ENCODE measurements at places on chromosomes 16 and 17. TPM values are rescaled to one million over a fixed set of nuclear protein-coding genes. Genes with fewer than 3 reads are reported as not detected.

DNA sequence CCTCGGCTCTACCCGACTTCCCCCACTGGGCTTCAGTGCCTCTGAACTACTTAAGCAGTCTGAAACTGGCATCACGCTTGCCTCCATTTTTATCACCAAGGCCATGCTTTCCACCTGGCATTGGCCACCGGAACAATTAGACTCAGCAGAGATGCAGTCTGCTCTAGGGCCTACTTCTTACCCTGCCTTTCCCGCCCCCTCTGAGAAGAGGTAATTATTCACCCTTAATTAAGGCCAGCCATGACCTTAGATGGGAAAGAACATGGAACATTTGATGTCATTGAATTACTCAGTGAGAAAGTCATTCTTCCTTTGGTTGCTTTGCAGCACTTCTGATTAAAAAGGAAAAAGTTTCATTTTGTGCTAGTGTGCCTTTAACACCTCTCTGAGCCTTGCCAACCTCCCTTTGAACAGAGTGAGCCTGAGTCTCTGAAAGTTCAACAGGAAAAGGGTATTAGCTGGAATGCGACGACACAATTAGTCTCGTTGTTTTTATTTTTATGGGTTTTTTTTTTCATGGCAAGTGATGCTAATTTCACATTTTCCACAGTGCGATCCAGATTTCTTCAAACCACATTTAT is 60.9 kb upstream of the TNRC6A start:
- peak; percentile 51 for DNase-seq

GRCh38 chr17:21517538-21518293 is 141.6 kb downstream of the KCNJ12 start:
- DNase-seq: no peak

DNA sequence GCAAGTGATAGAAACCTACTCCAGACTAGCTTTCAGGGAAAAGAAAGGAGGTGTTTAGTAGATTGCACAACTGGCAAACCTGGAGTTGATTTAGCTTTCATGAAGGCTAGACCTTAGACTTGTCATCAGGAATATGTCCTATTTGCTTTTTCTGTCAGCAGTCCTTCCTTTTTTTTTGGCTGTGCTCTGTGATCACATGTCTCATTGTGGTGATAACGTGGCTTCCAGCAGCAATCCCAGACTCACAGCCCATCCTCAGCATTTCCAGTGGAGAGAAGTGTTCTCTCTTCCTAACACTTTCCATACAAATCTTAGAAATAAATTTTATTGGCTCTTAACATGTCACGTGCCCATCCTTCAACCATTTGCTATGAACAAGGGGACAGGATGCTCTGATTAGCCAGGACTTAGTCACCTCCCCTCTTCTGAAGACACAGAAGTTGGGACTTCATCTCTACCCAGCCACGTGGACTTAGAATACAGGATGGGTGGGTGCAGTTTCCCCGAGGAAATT is 74.7 kb downstream of the CDH13 start:
- no peak for DNase-seq

DNA sequence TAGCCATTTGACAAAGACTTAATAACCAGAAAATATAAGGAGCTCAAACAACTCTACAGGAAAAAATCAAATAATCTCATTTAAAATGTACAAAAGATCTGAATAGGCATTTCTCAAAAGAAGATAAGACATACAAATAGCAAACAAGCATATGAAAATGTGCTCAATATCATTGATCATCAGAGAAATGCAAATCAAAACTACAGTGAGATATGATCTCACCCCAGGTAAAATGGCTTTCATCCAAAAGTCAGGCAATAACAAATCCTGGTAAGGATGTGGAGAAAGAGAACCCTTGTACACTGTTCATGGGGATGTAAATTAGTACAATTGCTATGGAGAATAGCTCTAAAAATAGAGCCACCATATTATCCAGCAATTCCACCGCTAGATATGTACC is 43.1 kb downstream of the HSD17B2 start:
- no peak for DNase-seq

DNA sequence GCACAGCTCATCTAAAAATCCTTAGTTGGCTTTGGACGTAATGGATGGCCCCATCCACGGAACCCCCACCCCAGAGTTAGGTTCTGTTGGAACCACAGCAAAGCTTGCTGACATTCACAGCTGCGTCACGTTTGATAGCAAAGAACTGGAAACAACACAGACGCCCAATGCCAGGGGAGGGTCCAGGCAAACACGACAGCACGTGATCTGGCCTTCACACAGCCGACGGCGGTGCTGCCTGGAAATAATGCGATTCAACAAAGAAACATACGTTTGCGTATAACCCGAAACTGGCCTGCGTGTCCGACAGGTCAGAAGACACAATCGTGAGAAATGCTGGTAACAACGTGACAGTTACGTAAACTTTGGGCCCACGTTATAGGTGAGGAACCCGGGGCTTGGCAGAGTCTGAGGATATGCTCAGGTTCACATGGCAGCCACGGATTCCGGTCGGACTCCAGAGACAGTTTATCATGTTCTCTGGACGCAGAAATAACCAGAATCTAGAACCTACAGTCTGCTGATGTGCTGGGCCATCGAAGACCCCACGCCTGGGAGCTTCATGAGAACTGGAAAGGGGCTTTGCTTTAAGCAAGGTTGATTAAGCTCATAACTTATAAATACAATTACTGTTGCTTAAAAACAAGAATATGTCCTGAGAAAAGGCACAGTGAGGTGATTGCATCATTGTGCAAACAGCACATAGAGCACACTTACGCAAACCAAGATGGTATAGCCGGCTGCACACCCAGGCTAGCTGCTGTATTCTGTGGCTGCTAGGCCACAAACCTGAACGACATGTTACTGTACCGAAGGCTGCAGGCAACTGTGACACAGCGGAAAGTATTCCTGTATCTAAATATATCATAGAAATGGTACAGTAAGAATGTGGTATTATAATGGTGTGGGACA is 70.4 kb downstream of the RPH3AL start:
- DNase-seq: no peak

- DNase-seq: no peak
These were observed 4.4 kb upstream of the BCL6B start for GRCh38 chr17:7018331-7018964.

DNA sequence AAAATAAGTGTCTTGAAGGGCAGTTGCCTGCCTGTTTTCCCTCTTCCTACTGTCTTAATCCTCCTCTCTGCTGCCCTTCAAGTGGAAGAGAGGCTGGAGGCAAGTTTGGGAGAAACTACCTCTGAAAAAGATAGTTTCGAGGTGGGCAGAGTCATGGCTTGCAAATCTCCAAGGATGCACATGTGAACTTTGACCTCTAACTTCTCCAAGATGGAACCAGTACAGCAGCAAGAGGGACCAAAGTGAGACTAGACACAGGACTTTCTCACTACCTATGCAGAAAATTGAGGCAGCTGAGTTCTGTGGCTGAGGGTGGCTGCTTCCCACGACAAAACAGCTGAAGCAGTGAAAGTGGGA is 887 bp upstream of the KCNH4 start:
- no peak for DNase-seq

DNA sequence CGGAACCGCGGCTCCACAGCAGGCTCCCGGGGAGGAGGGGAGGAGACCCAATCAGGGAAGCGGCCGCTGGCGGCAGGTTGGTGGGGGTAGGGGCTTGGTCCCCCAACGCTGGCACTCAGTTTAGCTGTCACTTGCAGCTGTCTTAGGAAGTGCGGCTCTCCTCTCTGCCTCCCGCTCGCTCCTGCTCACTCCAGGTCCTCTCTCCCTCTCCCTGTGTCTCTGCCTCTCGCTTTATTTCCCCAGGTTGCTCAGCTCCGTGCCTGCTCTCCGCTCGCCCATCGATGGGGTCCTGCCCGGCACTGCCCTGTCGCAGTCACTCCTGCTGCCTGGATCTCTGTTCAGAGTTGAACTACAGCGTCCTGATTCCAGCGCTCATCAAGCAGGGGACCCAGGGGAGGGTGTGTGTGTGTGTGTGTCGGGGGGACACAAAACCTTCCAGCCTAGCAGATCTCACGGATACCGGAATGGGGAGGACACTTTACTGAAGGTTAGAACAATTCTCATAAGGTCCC is 145.6 kb downstream of the ENGASE start:
- no peak for DNase-seq

GRCh38 chr17:51275381-51275780 is 15.0 kb downstream of the UTP18 start:
- DNase-seq: no peak

GRCh38 chr16:2008009-2008526 is 1.6 kb downstream of the ZNF598 start:
- DNase-seq: no peak

GRCh38 chr17:15169676-15170075 is 95.5 kb downstream of the PMP22 start:
- DNase-seq: no peak

DNA sequence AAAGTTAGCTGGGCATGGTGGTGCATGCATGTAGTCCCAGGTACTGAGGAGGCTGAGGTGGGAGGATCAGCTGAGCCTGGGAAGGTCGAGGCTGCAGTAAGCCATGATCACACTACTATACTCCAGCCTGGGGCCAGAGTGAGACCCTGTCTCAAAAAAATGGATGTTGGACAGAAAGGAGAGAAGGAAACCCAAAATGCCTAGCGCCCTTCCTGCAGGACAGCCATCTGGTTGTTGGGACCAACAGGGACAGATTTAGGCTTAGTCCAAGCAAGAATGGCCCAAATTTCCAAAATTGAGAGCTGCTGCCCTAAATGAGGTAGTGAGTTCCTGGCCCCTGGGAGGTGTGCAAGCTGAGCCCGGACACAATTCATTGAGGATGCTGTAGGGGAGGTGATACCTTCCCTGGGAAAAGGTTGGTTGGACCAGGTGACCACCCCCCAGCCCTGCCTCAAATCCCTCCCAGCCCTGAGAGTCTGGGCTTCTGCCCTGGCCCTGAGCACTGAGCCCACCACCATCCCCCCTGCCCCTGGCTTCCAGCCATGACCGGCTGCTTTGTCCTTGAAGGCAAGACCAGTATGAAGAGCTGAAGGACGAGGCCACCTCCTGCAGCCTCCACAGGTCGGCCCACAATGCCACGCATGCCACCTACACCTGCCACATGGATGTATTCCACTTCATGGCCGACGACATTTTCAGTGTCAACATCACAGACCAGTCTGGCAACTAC is 35.1 kb downstream of the IL21R start:
- no peak for DNase-seq

- DNase-seq: no peak
These were observed 1.9 kb upstream of the CYBA start for GRCh38 chr16:88652762-88653063.

DNA sequence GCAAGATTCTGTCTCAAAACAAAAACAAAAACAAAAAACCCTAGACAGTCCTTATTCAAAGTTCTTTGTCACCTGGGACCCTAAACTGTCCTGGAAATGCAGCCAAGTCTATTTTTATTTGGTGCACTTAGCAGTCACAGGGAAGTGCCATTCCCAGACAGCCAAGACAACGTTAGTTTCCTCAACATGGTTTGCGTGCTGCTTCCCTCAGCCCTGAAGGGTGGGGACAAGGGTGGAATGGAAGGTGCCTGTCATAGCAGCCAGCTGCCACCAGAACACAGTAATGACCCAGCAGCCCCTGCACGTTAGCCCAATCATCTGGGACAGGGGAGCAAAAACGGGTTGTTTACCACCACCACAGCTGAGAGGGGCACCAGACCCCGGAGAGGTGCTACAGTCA is 16.9 kb downstream of the CREBBP start:
- no peak for DNase-seq

OR2C1 gene
- total RNA-seq: not detected

GPR139 gene
- total RNA-seq: not detected

STH gene
- total RNA-seq: not detected

ZNF48 gene
- total RNA-seq: 10.5 TPM

ABCC3 gene
- total RNA-seq: not detected

MSLN gene
- not detected for total RNA-seq

MAP2K6 gene
- total RNA-seq: 3.5 TPM

SRRM2 gene
- total RNA-seq: 696 TPM

EME2 gene
- 14.4 TPM for total RNA-seq

WFIKKN1 gene
- 0.72 TPM for total RNA-seq

Data from activated T-cell treated with anti-CD3 and anti-CD28 coated beads, Interleukin-2, amount 50 U/mL, for 72 hours (primary cell).